ENCODE measurements at places on chromosomes 6 and 20.

DNA sequence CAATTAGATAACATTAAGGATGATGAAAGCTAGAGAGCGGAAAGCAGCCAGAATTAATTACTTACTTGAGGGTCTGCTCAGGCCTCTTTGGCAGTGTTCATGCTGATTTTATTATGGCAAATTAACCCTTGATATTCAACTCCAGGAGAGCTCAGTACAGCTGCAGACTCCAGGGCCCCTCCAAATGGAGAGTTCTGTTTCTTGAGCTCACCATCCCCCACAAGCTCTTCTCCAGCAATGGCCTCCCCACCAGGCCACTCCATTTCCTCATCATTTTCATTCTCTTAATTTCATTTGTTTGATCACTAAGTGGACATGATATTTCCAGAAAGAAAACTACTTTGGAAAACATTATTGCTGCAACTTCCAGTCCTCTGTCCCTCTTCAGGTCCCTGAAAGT is 513.3 kb upstream of the NOX3 start:
- no peak for DNase-seq

- DNase-seq: no peak
Observed at GRCh38 chr6:6604566-6604965, 16.0 kb downstream of the LY86 start.

- DNase-seq: no peak
Observed at GRCh38 chr20:40540166-40540565, 148.9 kb downstream of the MAFB start.

DNA sequence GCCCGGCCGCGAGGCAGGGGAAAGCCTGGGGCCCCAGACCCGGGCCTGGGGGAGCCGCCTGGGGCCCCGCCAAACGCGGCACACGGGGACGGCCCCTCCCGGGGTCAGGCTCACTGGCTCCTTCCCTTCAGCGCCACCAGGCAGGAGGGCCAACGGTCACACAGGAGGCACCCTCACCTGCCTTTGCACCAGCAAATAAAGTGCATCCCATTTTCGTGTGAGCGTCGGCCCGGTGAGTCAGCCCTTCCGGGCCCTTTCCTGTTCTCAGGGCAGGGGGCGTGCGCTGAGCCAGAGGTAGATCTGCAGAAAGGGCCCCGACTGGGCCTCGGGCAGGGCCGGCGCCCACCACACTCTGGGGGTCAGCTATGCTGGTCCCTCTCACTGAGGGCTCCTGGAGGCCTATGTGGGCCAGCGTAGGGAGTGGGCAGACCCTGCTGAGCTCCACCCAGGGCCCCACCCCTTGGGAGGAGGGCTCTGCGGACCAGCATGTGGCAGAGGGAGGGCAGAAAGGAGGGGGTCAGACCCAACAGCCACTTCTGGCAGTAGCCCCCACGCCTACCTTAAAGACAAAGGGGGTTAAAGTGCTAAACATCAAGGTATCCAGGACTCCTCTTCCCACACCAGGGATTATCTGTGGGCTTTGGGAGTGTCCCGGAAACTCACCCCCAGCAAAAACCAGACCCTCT is 931 bp upstream of the UCKL1 start:
- peak; percentile 34 for DNase-seq

GRCh38 chr20:34574861-34575260 is 16.3 kb downstream of the MAP1LC3A start:
- no peak for DNase-seq

GRCh38 chr20:21191839-21192238 is 66.0 kb downstream of the KIZ start:
- no peak for DNase-seq

DNA sequence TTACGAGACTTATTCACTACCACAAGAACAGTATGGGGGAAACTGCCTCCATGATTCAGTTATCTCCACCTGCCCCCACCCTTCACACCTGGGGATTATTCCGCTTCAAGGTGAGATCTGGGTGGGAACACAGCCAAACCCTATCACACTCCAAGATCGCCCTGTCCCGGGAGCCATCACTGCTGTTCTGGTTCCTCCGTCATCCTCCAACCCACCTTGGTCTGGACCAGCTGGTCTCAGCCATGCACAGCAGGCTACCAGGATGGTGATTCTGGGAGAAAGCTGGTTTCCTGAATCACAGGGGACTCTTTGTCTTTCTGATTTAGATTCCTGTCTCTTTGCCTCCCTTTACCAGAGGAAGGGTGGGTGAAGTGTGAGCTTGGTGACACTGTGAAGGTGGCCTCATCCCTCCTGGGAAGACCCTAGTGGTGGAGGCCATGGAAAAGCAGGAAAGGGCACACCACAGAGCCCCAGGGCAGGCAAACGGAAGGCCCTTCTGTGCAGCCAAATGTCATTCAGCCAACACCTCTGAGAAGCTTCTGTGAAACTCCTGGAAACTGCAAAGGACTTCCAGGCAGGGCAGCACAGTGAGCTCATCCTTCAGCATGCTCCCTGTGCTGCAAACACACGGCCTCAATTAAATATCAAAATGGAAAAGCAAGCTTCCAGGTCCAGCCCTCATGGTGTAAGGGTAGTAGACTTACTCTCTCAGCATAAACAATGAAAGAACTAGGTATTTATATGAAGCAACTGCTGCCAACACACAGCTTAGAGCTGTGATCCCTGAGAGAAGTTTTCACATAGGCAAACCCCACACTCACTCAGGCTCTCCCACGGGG is 169.8 kb downstream of the ANKRD60 start:
- DNase-seq: no peak

DNA sequence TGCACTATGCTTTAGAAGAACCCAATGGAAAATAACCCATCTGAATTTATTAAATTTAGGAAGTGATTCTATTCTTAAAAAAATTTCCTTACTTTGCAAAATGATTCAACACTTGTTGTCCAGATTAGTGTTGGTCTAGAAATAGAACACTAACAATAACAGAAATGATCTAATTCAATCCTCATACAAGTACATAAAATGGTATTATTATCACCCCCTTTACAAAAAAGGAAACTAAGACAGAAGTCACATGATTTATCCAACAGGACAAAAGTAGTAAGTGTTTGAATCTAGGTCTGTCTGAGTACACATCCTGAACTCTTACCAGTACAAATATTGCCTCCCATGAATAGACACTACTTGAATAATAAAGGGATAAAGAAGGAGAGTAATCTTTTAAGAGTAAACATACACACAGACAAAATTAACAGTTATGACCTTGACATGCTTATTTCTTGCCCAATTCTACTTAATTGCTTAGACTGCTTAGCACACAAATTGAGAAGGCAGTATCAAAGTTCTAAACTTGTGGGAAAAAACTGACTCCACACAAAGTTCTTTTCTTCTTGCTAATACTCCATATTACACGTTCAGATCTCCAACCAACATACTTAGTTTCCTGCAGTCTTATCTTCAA is 195.4 kb upstream of the RUNX2 start:
- DNase-seq: no peak

GRCh38 chr20:30168025-30168799 is 1089.3 kb upstream of the DEFB115 start:
- no peak for DNase-seq

DNA sequence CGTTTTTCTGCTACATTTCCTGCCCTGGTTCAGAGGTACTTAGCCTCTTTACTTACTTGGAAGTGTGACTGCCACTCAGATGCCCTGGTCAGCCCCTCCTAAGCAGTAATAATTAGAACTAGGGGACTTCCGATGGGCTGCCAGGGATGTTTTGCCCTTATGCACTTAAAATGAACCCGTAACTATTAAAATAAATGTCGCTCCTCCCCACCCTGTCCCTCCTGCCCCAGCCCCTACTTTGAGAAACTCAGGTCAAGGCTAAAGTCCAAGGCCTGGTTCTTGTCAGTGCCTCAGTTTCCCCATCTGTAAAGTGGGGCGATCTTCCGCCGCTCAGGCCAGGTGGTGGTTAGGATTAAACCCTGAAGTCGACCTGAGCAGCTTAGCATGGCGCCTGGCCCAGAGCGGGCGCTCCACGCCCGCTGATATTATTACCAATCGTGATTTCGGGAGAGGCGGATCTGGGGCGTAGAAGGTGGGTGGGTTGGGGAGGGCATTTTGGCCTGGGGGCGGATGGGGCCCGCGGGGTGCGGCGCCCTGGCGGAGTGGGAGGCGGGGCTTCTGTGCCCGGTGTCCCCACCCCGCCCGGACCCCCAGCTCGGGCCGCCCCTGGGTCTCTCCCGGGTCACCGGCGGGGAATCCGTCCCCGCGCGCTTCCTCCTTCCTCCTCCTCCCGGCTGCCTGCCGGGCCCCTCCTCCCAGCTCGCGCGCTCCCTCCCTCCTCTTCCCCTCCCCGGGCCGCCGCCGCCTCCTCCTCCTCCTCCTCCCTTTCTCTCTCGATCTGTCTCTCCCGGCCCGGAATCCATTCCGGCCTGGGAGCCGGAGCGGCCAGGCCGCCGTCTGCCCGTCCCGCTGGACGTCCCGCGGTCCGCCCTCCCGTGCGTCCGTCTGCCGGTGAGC is at the start of gene SRC:
Gene SRC (plus strand): TSS at position 802 of the 897 bp plus-strand sequence. CDS start 38,014 bp downstream, outside the sequence.
- no peak for DNase-seq

DNA sequence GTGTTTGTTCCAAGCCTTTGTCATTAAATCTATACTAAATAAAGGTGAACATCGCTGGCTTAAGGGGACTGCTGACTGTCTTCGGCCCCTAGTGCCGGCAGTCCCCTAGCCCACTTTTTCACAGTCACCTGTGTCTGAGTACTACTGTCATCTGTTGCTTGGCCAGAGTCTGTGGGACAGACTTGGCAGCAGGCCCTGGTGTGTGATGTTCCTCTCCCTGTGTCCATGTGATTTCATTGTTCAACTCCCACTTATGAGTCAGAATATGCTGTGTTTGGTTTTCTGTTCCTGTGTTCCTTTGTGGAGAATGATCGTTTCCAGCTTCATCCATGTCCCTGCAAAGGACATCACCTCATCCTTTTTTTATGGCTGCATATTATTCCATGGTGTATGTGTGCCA is 133.4 kb downstream of the HAO1 start:
- DNase-seq: peak; percentile 7

- DNase-seq: peak; percentile 88
Observed at GRCh38 chr6:30926644-30927043, 5.3 kb downstream of the SFTA2 start.

GRCh38 chr6:84213217-84213616 is 14.2 kb downstream of the CEP162 start:
- DNase-seq: no peak

- DNase-seq: peak; percentile 30
Observed at GRCh38 chr6:127118298-127119101, at the start of gene RSPO3. Gene RSPO3, plus strand, starts transcription at chr6:127118671. Its CDS starts 522 bp downstream, at chr6:127119193.

- DNase-seq: no peak
Observed at GRCh38 chr6:85395746-85396145, 54.1 kb upstream of the NT5E start.
